ENCODE measurements at places on chromosomes 5 and 9.

DNA sequence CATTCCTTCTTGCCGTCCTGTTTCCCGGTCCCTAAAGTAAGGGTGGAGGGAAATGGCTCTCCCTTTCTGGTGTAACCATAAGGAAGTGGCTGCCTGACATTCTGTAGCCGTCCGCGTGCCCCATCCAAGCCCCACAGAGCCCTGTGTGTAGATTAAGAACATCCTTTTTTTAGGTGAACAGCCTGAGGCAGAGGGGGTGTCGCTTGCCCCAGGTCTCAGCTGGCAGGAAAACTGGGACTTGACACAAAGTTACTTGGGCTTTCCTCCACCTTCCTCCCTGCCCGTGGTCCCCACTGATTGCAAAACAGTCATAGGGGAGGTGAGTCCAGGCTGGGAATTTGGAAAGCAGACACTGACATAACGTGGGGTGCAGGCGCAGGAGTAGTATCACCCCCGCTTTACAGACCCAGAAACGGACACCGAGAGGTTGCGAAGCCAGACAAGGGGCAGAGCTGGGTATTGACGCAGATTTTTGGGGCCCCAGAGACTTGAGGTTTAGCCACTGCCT is 22.8 kb downstream of the C9orf50 start:
- DNase-seq = no peak

GRCh38 chr5:111830333-111830732 is 73.3 kb upstream of the NREP start:
- no peak for DNase-seq

DNA sequence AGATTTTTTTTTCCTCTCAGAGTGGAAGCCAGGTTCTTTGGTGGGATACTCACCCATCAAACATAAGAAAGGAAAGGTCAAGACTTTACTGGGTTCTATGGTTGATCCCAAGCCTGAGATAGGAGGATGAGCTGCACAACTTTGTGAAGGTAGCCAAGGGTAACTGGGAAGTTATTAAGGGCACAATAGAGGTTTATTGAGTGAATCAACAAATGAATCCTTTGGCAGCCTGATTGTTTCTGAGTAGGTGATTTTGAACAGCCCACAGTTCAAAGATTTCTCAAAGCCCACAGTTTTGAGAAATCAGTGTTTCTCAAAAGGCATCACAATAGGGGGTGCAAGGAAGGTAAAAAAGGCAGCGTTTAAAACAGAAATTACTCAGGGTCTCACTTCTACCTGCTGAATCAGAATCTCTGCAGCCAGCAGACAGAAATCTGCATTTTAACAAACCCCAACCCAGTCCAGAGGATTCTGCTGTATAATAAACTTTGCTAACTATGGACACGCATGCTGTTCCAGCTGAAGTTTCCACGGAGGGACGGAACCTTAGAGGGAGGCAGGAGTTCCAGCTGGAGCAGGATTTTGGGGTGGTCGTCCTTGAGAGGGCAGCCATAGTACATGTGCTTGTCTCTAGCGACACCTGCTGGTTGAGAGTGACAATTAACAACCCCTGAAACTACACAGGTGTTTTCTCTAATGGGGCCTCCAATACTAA is 32.7 kb upstream of the FSD1L start:
- peak; percentile 71 for DNase-seq

DNA sequence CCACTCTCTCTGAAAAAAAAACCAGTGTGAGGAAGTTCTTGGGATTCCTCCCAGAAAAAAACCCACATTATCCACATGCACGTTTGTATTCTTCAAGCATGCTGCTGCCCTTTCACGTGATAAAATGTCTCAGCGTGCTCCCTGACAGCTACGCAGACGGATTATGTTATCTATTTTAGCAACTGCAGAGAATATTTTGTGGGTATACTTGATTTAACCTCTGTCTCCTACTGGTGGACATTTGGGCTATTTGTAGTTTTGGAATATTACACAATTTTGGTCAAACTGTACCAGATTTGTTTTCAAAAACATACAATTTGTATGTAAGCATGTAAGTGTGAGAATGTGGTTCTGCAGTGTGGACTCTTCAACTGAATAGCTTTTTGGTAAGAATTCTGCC is 10.7 kb downstream of the PRRC2B start:
- no peak for DNase-seq

DNA sequence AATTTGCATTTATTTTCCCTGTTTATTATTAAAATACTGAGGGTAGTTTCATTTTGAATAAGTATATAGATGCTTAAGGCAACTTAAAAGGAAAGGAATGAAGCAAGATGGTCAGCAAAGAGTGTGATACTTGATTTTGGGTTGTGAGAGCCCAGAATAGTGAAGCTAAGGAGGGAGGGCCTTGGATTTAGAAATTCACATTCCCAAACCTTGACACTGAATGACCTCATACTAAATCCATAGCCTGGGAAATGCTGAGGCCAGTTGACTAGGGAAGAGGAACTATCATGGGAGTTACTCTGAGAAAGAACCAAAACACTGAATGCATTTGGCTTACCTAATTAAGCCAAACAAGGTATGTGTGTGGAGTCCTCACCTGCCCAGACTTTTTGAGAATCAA is 292.5 kb downstream of the SPATA31D1 start:
- no peak for DNase-seq

Data from NB4 (cell line).